Testis (tissue), 5 donors: ENCODE measurements at places on chromosomes 2 and 18.

DNA sequence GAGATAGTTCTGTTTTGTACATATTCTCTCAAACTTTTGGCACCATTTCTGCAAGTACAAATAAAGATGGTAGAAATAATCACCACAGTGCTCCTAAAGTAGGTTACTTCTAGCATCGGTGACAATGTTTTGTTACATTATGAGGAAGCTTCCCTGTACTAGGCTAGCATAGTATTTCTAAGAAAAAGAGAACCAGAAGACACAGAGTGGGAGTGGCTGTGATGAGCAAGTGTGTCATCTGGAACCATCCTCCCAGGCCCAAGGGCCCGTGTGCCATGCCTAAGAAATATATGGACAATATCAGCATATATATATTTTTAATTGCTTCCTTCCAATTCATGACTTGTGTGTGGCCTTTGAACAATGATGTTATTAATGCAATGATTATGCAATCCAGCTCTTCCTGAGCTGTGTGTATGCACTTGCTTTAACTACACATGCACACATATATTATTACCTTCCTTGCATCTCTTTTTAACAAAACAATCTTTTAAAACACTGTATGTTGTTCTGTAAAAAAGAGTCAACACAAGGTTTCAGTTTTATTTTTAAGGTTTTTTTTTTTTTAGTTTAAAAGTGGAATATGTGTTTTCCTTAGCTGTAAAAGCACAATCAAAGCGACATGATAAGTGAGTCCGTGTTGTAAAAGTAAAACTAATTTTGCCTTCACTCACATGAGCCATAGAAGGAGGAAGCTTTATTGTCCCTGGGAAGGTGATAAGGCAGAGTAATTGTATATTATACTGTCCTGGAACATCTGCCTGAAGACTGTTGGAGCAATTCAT lies 303.9 kb downstream of the ZNF407 start:
- no peak for DNase-seq

DNA sequence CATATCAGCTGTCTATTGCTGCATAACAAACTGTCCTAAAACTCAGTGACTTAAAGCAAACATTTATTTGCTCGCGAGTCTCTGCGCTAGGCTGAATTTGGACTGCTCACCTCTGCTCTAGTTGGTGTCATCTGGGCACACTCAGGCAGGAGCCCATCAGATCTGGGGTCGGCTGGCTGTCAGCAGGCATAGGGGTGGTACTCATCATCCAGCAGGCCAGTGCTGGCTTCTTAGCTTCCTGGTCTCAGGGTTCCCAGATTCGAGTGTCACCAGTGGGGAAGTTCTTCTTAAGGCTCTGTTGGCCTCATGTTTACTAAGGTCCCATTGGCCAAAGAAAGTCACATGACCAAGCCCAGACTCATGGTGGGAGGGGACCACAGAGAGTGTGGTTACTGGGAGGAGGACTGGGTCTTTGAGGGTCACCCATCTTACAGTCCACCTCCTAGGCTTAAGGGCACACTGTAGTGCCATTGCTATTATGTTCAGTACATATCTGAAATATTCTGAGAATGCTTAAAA lies 71.6 kb upstream of the ATG16L1 start:
- DNase-seq, result no peak

GRCh38 chr2:10441948-10442347 lies 6.2 kb downstream of the ODC1 start:
- peak; percentile 81 for DNase-seq

DNA sequence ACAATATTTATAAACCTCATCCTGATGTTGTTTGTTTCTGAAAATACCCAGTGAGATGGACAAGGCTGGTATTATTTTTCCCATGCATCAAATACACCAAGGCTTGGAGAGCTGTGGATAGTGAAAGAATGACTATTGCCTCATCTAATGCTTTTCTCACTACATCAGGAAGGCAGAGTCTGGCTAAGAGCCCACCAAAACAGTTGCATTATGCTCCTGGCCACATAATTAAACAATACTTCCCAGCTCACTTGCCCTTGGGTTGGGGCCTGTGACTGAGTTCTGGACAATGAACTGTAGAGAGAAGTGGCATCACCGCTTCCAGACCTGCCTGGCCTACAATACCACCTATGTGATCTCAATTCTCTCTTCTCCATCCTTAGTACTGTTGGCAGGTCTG lies 46.4 kb upstream of the REEP1 start:
- DNase-seq, result no peak

GRCh38 chr2:227280895-227281294 lies 44.2 kb upstream of the MFF start:
- no peak for DNase-seq
